Esophagus squamous epithelium (tissue), 5 donors: ENCODE measurements at places on chromosomes 6 and 20.

DNA sequence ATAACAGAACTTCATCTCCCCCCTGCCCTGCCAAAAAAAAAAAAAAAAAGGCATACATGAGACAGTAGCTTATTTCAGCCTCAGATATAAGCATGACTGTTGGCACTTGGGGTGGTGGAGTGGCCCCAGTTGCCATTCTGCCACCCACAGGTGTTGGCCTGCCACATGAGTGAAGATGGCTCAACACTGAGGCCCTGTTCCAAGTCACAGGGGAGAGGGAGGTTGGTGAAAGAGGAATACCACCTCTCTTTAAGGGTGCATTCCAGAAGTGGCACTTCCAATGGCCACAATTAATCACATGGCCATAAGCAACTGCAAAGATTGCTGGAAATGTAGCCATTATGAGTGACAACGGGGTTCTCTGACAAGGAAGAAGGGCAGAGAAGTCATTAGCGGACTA lies 61.9 kb upstream of the JARID2 start:
- no peak for DNase-seq

- no peak for DNase-seq
Measured at GRCh38 chr6:144776031-144776819, 491.1 kb downstream of the UTRN start.

DNA sequence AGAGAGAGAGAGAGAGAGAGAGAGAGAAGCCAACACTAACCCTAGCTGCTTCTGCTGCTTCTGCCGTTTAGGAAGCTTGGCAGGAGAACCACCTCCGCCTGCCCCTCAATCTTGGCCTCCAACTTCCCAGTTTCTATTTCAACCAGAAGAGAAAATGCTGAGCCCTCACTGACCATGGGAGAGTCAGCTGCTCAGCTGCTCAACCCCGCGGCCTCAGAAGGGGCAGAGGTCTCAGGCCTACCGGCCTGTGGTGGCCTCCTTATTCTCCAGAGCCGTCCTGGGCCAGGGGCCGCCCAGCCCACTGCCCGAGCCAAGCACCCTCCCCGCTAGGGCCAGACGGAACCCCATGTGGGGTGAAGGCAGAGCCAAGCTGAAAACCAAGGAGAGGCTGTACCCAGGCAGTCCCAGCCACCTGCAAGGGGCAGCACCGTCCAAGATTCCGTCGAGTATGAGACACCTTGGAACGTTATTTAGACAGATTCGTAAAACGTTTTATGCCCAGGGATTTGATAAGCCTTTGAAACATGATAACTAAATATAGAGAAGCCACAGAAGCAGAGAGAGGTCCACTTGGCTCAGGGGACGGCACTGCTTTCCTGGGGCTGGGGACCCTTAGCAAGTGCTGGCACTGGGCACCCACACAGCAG lies 116.6 kb downstream of the DLL1 start:
- no peak for DNase-seq

GRCh38 chr6:52174118-52174517 lies 12.1 kb upstream of the IL17A start:
- DNase-seq: no peak

DNA sequence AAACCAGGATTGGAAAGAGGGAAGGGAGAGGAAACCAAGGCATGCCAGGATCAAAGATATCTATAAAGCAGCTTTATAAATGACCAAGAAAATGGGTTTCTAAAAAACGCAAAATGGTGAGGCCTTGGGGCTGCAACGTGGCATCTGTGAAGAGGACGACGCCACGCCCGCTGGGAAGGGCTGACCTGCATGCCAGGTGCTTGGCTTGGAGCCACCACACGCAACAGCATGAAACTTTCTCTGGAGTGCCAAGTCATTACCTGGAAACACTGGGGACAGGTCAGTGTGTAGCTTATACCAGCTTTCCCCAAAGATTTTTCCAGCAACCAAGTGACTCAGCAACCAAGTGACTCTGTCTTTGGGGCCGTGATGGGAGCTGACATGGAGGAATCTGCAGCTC lies 82.5 kb downstream of the POPDC3 start:
- DNase-seq: no peak

DNA sequence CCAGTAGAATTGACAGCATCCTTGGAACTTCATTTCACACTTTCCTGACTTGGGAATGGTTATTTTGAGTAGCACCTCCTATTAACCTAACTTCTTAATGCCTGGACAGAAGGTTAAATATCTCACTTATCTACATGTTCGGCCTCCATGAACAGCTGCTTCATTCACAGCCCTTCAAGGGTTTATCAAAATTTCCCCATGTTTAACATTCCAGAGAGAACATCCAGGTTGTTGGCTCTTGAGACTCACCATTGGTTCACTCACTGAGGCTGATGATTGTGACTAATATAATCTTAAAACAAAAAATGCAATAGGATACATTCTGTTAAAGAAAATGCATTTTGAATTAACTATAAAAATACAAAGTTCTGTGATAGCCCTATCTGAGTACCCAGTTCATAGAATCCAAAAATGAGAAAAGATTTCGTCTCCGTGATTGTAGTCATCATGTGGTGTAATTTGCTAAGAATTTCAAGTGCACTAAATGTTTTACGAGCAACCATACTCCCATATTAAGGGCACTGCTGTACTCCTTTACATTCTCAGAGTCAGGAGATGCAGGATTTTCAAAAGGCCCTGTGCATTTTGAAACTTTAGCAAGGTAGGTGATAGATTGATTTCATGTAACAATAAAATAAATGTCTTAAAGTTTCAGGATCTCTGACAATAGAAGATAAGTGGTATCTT lies 260.6 kb upstream of the TAB2 start:
- no peak for DNase-seq

DNA sequence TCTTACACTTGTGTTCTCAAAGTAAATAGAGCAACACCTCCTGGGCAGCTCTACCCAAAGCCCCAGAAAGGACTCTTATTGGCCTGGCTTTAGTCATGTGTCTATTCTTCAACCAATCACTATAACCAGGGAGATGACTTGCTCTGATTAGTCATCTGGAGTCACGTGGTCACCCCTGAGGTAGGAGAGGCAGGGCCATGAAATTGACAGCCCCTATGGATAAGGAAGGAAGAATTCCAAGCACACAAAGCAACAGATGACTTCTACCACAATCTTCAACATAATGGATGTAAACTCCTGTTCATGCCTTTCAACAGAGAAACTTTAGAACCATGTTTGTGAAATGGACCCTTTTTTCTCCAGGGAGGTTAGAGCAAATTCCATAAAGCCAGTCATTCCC lies 24.6 kb upstream of the EYA2 start:
- DNase-seq: no peak

DNA sequence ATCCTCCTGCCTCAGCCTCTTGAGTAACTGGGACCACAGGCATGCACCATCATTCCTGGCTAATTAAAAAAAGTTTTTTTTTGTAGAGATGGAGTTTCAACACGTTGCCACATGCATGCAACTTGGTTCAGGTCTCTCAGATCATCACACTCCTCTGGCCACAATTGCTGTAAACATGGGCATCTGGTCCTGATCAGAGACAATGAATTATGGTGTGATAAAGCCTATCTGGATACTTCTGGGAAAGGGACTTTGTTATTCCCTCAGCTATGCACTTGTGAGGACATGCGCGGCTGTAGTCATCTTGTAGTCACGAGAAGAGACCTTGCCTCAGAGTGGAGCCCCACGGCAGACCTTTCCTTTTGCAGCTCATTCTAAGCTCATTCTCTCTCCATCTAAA lies 210.9 kb upstream of the ZFP64 start:
- DNase-seq: no peak

- DNase-seq: no peak
Measured at GRCh38 chr20:44392776-44393607, 37.5 kb downstream of the HNF4A start.

DNA sequence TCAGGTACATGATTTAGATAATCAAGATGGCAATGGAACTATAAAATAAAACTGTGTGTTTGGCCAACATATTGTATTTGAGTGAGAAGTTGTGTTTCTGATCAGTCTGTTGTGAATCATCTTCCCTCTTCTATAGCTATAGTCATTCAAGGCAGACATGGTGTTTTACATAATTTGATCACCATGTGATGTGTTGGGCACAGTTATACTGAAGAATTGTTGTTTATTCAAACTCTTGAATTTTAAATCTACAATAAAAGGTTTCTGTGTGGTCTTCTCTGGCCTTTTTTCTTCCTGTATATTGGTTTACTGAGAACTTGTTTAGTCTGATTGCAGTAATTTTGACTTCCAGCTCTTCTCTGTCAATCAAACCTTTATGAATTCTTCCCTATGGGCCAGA lies 4.4 kb downstream of the RNF182 start:
- no peak for DNase-seq

- no peak for DNase-seq
Measured at GRCh38 chr20:58840816-58841538, 9.7 kb downstream of the GNAS-AS1 start.
